Astrocyte of the hippocampus (primary cell): ENCODE measurements at places on chromosomes 1 and 21.

DNA sequence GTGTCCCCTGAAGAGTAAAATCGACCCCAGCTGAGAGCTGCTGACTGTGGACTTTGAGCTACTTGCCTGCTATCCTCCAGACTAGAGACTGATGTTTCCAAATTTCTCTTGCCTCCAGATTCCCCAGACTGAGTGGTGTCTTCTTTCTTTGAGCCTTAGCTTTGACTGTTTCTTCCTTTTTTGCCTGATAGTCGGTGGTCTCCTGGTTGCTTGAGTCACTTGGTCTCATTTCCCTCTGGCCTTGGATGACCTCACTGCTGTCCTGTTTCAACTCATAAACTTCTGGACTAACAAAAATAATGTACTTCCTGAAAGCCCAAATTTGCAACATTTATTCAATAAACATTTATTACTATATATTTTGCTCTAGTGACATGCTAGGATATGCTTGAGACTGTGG lies 52.9 kb upstream of the DIPK1A start:
- no peak for DNase-seq

GRCh38 chr1:23525558-23526250 lies 5.3 kb downstream of the E2F2 start:
- DNase-seq = no peak

DNA sequence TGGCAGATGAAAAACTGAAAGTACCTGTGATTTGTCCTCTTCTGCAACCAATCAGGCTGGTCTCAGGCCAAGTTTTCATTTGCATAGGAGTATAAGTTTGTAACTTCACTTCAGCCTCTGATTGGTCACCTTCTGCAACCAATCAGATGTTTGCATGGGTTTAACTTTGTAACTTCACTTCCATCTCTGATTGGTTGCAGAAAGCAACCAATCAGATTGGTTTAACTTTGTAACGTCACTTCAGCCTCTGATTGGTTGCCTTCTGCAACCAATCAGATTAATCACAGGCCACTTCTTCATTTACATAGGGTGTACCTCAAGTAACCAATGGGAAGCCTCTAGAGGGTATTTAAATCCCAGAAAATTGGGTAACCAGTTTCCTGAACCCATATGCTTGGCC lies 18.9 kb upstream of the TUT4 start:
- DNase-seq = no peak

- DNase-seq = no peak
Observed at GRCh38 chr21:17128132-17128531, 384.7 kb upstream of the CXADR start.

DNA sequence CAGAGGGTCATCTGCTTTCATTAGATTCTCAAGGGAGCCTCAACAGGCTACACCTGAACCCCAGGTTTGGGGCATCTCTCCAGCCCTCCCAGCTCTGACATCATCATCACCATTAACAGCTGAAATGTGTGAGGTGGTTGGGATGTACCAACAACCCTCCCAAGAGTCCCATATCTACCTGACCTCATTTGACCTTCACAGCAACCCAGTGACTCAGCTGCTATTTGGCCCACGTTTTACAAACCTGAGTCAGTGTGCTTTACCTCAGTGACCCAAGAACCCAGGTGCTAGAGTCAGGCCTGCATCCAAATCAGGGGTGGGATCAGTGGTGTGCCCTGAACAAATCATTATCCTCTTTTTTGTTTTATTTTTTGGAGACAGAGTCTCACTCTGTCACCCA lies 53.3 kb upstream of the TINAGL1 start:
- no peak for DNase-seq

GRCh38 chr1:113153116-113153803 lies 80.3 kb downstream of the LRIG2 start:
- DNase-seq = peak; percentile 25

DNA sequence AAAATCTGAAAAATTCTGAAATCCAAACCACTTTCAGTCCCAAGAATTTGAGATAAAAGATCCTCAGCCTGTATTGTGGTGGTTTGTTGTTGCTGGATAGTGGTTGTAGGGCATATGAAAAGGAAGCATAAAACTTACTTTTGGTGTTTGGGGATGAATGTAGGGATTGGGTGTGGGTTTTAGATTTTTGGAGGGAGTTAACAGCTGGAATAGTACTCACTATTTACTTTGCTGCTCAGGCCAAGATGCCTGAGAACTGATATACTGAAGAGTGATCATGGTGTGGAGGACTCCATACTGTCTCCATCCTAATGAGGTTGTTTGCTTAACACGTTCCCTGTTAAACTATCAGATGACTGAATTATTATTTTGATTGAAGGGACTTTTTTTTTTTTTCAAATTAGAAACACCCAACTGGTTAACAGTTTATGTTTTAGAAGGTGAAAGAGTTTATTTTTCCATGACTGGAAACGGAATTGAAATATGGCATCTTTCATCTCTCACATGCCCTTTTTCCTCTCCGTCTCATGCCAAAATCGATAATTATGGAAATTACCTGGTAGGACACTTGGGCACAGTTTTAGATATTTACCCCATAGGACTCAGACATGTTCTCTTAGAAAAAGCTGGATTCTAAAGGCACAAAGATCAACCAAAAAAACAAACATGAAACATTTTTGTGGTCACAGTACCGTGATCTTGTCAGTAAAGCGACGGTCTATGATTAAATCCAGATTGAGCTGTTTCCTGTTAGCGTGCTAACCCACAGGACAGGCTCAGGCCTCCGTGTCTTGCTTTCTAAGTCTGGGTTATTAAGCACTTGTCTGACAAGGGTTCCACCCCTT lies 37.3 kb downstream of the RGL1 start:
- peak; percentile 80 for DNase-seq

DNA sequence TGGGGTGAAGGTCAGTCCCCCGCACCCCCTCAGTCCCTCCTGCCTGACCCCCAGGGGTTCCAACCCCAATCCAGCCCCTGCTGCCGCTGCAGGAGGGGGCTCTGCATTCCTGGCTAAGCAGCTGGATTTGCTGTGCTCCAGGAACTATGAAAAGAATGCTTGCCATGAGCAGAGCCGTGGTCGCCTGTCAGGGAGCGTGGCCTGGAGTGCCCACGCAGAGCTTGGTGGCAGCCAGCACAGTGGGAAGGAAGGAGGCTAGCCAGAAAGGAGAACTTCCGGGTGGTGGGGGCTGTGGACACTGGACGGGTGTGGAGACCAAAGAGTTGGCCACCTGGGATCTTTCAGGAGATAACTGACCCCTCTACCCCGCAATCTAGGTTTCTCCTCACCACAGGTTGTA lies 5.6 kb downstream of the COL8A2 start:
- DNase-seq = peak; percentile 67

DNA sequence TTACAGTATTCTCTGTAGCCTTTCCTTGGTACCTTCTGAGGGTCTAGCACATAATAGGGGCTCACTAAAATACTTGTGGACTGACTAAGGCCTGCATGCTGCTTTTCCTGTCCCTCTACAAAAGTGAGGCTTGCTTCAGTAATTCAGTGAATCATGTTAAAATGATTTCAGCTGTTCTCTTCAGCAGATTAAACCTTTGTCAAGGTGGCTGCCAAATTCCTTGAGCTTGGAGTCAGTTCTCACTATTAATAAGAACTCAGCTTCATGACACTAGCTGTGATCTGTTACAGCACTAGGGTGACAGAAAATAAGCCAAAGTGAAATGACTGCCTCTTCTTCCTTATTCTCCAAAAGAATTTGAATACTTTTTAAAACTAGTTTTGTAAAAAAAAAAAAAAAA lies 128.8 kb downstream of the KCNN3 start:
- peak; percentile 50 for DNase-seq

- DNase-seq = peak; percentile 83
Observed at GRCh38 chr1:21647431-21648351, 21.5 kb downstream of the RAP1GAP start.

DNA sequence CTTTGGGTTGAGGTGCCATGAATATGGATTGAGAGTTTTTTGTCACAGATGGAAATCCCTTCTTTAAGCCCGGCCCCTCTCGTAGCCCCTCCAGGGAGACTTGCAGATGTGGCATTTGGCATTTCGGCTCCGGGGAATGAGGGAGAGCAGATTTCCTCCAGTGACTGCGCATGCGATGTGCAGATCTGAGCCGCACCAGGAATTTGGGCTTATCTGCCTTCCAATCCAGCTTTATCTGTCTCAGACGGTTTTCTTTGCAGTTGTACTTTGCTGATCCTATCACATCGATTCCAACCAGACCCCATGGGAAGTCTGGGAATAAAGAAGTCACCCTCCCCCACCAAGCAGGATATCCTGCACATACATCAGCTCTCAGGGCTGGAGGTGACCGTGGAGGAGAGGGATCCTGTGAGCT lies 11.7 kb downstream of the KIF26B start:
- DNase-seq = peak; percentile 16
